ENCODE measurements at places on chromosomes 12 and 14.

GRCh38 chr12:104288635-104289274 lies 14.8 kb upstream of the EID3 start:
- peak; percentile 83 for DNase-seq

DNA sequence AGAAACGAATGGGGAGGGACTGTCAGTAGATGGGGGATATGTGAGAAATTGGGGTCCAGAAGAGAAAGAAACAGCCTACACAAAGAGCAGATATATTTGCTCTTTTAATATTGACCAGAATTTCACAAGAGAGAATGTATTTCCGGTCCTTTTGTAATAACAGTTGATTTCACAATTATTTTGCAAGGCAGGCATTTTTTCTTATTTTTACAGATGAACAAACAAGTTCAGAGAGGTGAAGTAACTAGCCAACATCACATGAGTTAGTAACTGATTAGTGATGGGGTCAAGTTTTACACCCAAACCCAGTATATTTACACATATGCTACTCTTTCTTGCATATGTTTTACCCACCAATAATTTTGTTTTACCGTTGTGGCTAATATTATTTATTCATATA lies 188.2 kb downstream of the NAV3 start:
- DNase-seq, result no peak

DNA sequence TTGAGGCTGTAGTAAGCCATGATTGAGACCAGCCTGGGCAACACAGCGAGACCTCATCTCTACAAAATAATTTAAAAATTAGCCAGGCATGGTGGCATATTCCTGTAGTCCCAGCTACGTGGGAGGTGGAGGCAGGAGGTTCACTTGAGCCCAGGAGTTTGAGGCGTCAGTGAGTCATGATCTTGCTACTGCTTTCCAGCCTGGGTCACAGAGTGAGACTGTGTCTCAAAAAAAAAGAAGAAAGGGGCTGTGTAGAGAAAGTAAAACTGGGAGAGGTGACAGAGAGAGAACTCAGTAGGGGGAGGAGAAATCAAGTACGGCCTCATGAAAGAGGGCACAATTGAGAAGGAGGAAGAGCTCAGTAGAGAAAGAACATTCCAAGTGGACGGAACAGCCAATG lies 12.4 kb downstream of the TECPR2 start:
- no peak for DNase-seq

DNA sequence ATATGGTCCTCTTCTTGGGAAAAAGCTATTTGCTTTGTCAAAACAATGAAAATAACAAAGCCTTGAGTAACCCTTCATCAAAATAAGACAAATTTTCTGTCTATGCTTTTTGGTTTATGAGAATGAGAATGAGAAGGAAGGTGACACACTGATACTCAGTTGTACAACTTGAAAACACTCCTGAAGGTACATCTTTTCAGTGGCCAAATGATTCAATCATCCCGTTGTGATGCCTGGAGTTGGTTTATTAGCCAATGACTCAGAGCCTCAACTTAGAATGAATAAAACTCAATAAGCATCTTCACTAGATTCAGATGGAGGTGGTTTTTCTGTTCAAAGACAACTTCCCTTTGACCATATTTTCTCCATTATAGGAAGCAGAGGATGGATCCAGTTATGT lies 7.8 kb upstream of the CALM1 start:
- DNase-seq, result no peak

GRCh38 chr12:68495336-68496070 lies 115.2 kb upstream of the RAP1B start:
- DNase-seq, result no peak

- no peak for DNase-seq
Measured at GRCh38 chr12:113340061-113340460, 5.2 kb upstream of the SLC8B1 start.

- DNase-seq, result no peak
Measured at GRCh38 chr12:76562130-76562529, 2.6 kb upstream of the OSBPL8 start.

- DNase-seq, result no peak
Measured at GRCh38 chr12:18576104-18576626, 161.6 kb downstream of the PLCZ1 start.

DNA sequence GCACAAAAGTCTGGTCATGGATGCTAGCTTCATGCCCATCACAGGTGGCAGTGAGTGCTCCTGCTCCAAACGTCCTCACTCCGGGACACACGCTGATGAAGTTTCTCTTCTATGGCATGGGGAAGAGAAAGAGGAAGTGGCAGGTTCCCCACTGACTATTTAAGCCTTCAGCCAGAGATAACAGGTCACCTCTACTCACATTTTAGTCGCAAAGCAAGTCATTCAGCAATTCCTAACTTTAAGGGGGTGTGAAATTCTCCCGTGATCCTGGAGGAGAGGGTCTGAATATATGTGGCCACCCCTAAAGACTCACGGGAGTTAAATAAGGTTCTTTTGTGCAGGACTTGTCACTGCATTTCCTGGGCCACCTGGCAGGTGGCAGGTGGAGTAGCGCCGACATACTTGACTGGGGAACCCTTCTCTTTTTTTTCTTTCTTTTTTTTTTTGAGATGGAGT lies 18.8 kb upstream of the RCOR1 start:
- DNase-seq, result no peak

- DNase-seq, result no peak
Measured at GRCh38 chr12:77362509-77363210, 297.3 kb upstream of the E2F7 start.

GRCh38 chr12:5977556-5977955 lies 32.5 kb upstream of the ANO2 start:
- no peak for DNase-seq

- DNase-seq, result no peak
Measured at GRCh38 chr14:105305345-105305744, 4.5 kb upstream of the BRF1 start.

DNA sequence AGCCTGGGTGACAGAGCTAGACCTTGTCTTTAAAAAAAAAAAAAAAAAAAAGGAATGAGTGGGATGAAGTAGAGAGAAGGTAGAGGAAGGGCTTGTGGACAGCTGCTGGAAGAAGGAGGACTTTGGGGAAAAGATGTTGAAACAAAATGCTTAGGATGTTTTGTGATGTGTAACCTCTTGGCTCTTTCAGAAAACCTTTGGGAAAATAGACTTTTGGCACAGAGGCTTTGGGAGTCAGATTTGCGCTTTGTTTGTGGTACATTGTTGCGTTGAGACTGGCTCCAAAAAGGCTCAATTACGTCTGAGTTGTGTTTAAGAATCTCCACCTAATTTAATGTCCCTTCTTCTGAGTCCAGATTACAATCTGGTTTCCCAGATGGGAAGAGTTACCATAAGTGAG lies 32.9 kb upstream of the SPTLC2 start:
- DNase-seq, result no peak

- no peak for DNase-seq
Measured at GRCh38 chr12:19665121-19665900, 226.0 kb downstream of the AEBP2 start.

DNA sequence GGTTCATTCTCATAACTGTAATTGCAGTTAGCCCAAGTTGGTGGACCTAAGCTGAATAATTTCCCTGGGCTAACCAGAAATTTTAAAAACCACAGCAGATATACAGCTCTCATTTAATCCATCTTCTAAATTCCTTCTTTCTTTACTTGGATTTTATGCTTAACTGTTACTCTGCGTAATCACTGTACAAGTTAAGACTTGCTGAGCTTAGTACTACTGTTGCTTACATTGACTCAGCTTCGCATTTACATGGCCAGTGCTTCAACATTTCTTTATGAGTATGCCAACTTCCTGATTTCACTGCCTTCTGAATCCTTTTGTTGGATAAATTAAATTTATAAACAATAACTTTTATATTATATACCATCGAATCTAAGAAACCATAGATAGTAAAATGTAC lies 147.4 kb downstream of the SLC38A4 start:
- DNase-seq, result no peak

- DNase-seq, result no peak
Measured at GRCh38 chr14:20971705-20972021, 16.4 kb downstream of the RNASE2 start.

- DNase-seq, result no peak
Measured at GRCh38 chr14:28298156-28298555, 468.4 kb upstream of the FOXG1 start.

- DNase-seq, result no peak
Measured at GRCh38 chr12:74449872-74450271, 87.8 kb upstream of the ATXN7L3B start.

DNA sequence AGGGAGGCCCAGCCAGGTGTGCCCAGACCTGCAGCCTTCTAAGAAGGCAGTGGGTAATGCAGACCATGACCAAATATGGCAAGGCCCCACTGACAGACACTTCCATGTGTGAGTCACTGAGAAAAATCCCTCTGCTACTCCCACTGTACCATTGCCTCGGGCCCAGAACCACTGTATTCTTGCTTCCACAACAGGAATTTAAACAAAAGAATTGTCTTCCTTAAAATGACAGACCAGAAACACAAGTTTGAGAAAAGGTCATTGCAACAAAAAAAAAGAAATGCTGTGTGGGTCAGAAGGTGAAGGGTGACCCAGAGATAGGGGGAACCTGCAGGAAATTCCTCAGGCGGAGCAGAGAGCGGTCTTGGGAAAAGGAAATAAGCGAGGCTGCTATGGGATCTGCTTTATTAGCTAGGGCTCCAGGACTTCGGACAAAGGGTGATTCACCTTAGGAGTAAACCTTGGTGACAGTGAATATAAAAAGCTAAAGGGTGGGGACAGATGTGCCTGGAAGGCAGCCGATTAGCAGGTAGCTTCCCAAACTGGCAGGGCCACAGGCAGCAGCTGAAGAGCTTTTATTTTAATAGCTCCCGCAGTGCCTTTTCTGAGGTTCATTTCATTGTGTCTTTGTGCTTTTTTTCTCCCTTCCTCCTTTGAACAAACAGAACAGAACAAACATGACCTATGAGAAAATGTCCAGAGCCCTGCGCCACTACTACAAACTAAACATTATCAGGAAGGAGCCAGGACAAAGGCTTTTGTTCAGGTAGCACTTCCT lies 185.3 kb upstream of the BCL2L14 start:
- no peak for DNase-seq

DNA sequence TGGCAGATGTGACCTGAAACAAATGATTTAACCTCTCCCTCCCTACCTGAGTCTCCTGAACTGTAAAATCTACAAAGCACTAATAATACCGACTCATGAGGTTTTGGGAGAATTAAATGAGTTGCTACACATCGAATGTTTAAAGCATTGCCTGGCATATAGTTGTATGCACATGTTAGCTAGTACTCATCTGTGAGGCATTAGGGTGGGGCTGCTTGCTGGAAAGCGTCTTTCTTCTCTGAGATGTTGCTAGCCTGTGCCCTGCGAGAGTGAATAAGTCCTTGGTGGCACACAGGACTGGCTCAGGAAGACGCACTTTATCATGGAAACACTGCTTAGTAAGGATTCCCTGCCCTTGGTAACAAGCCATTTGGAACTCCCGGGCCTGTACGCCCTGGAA lies 6.1 kb downstream of the RAPGEF3 start:
- DNase-seq, result no peak

DNA sequence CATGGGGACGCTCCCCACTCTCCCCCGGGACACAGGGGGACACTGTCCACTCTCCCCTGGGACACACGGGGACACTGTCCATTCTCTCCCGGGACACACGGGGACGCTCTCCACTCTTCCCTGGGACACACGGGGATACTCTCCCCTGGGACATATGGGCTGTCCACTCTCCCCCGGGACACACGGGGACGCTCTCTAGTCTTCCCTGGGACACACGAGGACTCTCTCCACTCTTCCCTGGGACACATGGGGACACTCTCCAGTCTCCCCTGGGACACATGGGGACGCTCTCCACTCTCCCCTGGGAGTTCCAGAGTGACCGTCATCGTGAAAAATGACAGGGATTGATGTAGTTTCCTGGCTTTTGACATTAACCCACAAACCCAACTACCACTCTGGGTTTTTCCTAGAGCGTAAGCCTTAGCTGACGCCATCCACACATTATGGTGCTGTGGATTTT lies 3.0 kb upstream of the P2RX2 start:
- DNase-seq, result no peak

DNA sequence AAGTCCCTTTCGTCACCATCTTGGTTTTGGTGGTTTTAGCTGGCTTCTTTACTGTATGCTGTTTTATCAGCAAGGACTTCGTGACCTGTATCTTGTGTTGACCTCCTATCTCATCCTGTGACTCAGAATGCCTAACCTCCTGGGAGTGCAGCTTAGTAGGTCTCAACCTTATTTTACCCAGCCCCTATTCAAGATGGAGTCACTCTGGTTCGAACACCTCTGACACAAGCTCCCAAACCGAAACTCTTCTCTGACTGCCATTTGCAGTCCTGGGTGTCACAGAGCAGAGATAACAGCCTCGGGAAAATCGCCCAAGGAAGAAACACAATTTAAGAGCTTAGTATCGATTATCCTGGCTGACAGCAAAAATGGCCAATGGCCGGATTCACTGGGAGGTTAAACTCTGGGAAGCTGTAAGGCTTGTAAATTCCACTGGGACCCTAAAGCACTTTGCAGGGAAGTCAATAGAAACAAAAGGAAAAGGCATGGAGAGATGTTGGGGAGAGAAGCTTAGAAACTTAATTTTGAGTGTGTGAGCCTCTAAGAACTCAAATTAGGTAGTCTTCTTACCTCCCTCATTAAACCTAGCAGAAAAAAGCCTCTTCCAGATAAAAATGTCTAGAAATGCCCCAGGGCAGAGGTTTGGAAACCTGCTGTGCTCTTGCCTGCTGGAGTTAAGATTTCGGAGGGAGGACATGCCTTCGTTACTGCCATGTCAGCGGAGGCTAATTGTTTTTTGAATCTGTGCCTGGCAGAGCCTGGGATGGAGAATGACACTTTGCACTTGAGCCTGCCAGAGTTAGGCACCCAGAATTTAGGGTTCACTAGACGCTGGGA lies 56.5 kb upstream of the RPH3A start:
- DNase-seq, result no peak

- DNase-seq, result no peak
Measured at GRCh38 chr12:74892057-74892633, 317.5 kb downstream of the KCNC2 start.

DNA sequence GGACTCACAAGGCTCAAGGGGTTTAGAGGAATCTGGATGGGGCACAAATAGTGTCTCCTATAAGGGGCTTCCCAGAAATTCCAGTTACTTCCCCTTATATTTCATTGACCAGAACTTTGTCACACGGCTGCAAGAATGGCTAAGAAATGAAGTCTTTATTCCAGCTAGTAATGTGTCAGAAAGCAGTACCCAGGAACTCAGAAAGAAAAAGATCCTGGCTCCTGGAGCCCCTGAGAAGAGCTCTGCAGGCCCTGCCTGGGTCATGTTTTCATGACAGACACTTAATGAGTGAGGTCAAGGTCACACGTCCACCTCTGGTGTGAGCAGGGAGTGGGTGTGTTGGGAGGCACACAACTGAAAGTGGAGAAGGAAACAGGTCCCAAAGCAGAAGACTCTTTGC lies 17.8 kb downstream of the KCNK13 start:
- DNase-seq, result no peak

Data from activated T-cell treated with anti-CD3 and anti-CD28 coated beads for 24 hours (primary cell).